CD4-positive, alpha-beta T cell (primary cell): ENCODE measurements at places on chromosomes 2 and 18. TPM values are rescaled to one million over a fixed set of nuclear protein-coding genes. Genes with fewer than 3 reads are reported as not detected.

Gene TRABD2A
- 170 TPM for total RNA-seq

Gene DNER
- total RNA-seq = not detected

Gene UGT1A5
- not detected for total RNA-seq

DNA sequence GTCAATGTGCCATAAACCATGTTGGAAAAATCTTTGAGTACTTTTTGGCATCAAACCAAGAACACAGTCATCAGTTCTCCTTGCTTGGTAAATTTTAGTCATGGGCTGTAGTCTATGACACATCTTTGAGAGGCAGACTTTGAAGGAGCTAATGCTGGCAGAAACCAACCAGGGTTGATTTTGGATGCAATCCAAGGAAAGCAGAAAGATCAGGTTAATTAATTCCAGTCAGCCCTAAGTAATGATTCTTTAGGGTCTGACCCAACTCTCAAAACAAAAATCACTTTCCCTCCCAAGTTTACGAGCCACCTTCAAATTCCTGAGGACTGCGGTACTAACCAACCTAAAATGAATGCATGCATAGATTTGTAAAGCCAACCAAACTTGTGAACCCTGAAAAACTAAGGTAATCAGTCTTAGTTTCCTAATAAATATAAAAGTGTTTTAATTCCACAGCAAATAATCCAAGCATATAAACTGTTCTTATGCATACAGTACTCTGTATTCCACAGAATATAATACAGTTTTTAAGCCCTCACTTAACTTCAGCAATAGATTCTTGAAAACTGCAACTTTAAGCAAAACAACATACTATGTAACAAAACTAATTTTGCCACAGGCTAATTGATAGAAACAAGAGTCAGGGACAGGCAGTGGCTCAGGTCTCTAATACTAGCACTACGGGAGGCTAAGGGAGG lies 22.0 kb downstream of the AP1S3 start:
- no peak for DNase-seq

- DNase-seq = no peak
Measured at GRCh38 chr2:237058423-237058822, 27.3 kb upstream of the COPS8 start.

DNA sequence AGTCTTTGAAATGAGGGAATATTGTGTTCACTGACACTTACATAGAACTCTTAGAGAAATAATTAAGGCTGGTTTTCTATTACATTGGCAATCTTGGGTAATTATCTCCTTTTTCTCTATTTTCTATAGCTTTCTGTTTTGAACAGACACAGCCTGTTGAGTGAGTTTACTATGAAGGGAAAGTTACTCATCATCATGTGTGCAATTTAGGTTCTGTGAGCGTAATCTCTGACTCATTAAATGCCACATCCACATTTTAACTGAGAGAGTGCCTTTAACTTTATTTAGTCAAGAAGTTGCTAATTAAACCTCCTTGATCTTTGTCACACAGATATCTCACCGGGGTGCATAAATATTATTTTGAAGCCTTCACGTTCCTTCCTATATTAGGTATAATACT lies 174.0 kb upstream of the SLC8A1 start:
- no peak for DNase-seq

DNA sequence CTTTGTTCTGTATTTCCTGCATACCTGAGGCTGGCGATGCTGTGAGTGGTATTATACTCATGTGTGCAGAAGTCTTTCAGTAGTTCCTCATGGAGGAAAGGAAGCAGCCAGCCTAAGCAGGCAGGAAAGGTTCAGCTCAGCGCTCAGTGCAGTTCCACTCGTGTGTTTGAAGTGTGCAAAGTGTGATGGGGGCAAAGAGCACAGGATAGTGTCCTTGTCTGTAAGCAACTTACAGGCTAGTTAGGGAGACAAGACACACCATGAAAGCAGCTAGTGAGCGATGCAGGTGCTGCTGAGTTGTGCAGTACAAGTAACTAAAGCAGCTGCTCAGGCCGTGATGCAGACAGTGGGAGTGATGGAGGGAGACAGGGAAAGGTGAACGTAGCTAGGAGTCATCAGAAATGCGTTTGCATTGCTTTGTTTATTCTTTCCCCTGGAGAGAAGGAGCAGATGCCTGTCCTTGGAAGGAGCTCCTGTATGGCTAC lies 146.2 kb downstream of the LDLRAD4 start:
- DNase-seq = no peak
